ENCODE measurements at places on chromosomes 12 and 14.

GRCh38 chr14:31400031-31400638 lies 20.2 kb downstream of the HEATR5A start:
- no peak for DNase-seq

GRCh38 chr12:5022465-5023061 lies 21.1 kb upstream of the KCNA5 start:
- DNase-seq = peak; percentile 23

- DNase-seq = peak; percentile 64
Observed at GRCh38 chr12:1213205-1213604, 222.2 kb downstream of the ERC1 start.

DNA sequence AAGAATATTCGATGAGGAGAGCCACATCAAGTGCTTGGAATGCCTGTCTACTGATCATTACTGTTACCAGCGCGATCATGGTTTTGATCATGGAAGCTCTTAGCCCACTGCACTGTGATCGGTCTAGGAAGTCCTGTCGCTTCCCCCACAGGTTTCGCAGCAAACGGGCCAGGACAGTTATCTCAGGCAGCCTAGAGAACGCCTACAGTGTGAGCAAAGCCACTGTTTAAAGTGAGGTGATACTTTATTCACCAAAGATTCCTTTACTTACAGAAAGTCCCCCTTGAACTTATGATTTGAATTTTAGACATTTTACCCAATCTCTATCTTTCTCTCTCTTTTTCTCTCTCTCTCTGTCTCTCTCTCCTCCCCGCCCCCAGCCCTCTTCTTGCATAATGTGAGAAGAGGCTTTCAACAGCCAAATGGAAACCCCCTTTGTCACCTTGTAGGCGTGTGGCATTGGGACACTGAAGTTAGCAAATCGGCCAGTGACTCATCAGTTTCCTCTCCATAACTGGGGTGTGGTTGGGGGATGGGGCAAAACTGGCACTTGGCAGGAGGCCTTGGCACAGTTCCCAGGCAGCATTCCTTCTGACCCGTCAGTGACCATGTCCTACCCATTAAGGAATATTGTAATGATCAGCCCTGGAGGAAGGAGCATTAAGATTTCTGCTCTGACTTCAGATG lies 214.8 kb downstream of the CHST11 start:
- DNase-seq = peak; percentile 85

DNA sequence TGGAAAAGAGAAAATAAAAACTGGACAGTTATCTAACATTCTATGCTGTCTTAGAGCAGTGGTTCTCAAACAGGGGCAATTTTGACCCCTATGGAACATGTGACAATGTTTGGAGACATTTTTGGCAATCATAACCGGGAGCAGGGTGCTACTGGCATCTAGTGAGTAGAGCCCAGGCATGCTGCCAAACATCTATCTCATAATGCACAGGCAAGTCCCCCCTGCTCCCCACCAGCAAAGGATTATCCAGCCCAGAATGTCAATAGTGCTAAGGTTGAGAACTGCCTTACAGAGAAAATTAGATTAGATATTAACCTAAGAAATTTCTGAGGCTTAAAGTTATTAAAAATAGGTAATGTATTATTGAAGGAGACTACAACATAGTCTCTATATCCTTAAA lies 22.9 kb upstream of the CATSPERB start:
- DNase-seq = no peak

DNA sequence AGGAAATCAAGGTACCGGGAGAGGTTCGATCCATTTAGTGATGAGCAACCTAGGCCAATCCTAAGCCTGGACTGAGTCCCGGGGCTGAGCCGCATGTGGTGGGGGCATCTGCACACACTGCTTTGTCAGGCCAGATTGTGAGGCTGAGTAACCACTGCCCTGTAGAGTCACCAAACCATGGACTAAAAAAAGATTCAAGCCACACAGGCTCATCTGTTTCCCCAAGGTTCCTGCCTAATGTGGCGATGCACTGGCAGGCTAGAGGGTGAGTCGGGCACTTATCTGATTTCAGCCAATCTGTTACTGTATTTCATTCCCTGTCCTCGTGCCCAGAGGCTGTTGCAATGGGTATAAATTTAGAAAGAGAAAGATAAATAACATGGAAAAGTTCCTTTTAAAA lies 140.8 kb downstream of the TTC7B start:
- DNase-seq = no peak

DNA sequence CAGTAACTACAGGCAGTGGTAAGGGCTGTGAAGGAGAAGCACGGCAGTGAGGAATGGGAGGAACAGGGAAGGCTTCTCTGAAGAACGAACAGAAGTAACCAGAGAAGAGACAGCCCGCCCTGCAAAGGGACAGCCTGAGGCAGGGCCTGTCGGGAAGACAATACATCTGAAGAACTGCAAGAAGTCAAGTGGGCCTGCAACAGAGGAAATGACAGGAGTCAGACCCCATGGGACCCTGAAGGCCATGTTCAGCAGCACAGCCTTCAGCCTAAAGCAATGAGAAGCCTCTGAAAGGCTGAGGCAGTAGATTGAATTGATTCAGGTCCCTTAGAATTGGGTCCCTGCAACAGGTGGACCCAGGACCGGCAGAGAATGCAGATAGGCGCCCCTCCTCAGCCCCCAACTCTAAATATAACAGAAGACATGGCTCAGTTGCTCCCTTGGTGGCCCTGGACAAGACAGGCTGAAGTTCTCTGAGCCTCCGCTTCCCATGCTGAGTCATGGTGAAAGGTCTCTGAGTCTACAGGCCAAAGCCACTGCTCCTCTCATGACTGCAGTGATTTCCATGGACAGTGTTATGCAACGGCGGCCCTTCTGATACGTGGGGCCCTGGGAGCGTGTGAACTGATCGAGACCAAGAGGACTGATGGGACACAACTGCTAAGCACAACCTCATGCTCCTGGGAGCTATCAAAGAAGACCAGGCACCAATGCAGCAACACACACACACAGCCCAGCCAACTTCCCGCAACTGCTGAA lies 10.8 kb upstream of the ACTR6 start:
- DNase-seq = no peak

GRCh38 chr14:44369401-44370123 lies 137.5 kb downstream of the FSCB start:
- DNase-seq = no peak

- no peak for DNase-seq
Observed at GRCh38 chr12:107663277-107663676, 22.3 kb upstream of the PWP1 start.

DNA sequence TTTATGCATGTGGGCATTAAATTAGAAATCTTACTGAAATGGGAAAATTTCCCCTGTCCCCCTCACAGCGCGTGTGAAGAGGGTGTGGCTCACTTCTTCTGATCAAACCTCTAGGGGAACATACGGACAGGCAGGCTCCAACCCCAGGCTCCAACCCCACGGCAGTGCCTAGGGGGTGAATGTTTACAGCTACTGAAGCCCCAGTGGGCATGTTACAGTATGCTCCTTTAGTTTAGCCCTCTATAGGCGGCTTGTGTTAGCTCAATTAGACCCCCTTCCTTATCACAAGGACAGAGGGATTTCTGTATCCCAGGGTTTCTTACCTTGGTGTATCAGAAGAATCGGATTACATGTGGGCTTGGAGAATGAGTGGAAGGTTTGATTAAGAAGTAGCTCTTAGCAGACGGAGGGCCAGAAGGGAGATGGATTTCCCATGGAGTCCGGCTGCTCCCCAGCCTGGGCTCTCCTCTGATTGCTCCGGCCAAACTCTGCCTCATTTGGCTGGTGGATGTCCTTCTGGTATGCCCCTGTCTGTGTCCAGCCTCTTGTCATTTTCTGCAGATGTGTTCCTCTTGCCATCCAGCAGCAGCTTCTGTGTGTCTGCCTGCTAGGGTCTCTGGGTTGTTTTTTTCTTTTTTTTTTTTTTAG lies 223.7 kb downstream of the TMTC2 start:
- no peak for DNase-seq

Data from activated CD4-positive, alpha-beta T cell treated with anti-CD3 and anti-CD28 coated beads, Interleukin-2, amount 50 U/mL, for 48 hours (primary cell).